ENCODE measurements at places on chromosomes 7 and 10.

- no peak for DNase-seq
Observed at GRCh38 chr7:104196161-104196560, 11.7 kb downstream of the ORC5 start.

GRCh38 chr10:108031505-108031904 is 867.0 kb upstream of the SORCS1 start:
- no peak for DNase-seq

- no peak for DNase-seq
Observed at GRCh38 chr7:133428876-133429275, 176.0 kb downstream of the EXOC4 start.

GRCh38 chr7:81534446-81534845 is 235.4 kb downstream of the HGF start:
- DNase-seq, result no peak

DNA sequence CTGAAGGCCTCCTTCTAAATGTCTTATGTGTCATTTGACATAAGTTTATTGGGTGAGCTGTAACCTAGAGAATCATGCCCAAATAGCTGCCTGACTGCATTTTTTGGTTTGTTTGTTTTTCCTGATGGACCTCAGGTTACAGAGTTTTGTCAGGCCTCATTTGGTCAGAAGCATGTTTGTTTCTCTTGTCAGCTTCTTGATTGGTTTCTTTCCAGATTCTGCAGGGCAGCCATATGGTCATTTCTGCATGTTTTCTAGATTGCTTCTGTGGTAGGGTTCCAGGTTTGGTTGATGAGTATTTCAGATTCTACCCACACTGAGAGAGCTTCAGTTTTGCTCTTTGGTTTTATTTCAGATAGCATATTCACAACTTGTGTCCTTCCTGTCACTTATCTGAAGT is 28.0 kb downstream of the GLCCI1 start:
- no peak for DNase-seq

GRCh38 chr10:94111367-94111766 is 117.6 kb downstream of the PLCE1 start:
- DNase-seq, result no peak

GRCh38 chr10:103775776-103776175 is 79.6 kb downstream of the SH3PXD2A start:
- DNase-seq, result no peak

DNA sequence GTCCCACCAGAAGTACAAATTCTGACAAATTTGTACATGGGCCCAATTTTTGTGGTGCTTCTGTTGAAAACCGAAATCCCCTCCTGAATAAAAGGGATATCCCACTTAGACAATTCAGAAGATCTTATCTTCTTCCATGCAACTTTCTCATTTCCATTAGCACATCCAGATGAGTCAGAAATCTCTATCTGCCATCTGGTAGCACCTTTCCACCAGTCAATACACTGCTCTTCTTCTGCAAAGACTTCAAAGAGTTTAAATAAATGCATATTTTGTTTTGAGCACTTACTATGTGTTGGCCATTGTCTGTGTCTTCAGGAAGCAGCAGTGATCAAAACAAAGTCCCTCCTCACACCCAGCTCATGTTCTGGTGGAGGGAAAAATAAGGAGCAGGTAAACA is 12.7 kb upstream of the KLF6 start:
- no peak for DNase-seq

GRCh38 chr7:2698581-2699288 is 10.7 kb downstream of the AMZ1 start:
- no peak for DNase-seq

GRCh38 chr7:133948588-133948987 is 178.6 kb upstream of the LRGUK start:
- DNase-seq, result no peak

GRCh38 chr10:78224602-78225001 is 190.9 kb downstream of the RPS24 start:
- DNase-seq, result no peak

DNA sequence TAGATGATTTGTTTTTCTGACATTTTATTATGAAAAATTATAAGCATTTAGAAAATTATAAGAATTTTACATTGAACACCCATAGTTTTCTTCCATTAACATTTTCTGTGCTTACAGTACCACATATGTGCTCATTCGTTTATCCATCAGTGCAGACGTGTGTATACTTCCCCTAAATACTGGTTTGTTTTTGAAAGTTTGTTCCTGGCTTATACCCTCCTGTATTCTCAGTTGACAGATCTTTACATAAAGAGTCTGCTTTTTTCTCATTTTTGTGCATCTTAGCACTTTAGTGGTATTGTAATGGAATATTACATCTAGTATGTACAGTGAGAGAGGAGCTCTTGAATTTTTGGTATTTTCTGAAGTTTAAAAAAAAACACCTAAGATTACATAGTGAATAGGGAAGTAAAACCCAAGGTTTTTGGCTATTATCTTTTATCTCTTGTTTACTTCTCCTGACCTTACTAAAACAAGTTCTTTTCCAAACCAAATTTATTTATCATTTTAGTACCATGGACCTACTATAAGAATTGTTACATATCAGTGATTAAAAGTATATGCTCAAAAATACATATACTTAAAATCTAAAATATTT is 8.1 kb downstream of the DLD start:
- no peak for DNase-seq

DNA sequence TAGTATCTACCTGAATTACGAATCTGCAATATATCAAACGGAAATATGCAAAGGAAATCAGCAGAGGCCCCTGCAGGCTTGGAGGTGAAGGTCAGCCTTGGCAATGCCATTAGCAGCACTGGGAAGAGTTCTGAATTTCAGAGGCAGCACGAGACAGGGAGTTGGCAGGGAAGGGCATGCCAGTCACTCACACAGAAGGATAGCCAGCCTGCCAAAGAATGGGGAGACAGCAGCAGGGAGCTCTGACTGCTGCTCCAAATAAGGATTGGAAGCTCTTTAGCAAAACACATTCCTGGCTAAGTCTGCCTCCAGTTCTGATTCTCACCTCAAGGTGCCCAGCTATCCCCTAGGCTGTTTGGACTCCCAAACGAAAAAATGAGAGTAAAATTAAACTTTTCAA is 188.0 kb downstream of the PDE1C start:
- peak; percentile 84 for DNase-seq

DNA sequence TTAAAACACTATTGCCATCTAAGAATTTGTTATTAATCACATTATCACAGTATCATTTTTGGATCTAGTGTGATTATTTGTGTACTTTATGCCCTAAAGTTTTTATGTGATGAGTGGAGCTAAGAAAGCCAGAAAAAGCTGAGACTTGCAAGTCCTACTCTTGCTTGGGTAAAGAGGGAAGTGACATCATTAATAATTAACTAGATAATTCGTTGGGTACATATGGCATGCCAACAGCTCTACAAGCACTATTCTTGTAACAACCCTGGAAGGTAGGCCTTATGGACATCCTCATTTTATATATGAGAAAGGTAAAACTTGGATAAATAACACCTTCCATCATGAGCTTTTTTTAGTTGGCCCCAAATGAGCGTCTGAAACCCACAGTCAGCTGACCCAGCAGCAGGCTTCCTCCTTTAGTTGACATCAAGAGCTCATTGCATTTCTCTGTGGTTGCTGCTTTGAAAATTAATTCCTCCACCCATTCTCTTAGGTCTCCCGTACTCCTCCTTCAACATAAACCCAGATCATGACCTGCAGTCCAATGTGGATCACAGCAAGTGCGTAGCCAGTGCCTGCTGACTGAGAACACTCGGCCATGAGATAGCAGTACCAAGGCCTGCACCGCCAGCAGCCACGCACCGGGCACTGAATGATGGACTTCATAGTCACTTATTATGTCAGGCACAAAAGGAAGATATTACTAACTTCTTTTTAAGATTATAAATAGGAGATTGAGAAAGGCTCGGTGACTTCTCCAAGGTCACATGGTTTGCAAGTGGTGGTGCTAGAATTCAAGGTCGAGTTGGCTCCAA is 292.0 kb upstream of the AOAH start:
- no peak for DNase-seq

DNA sequence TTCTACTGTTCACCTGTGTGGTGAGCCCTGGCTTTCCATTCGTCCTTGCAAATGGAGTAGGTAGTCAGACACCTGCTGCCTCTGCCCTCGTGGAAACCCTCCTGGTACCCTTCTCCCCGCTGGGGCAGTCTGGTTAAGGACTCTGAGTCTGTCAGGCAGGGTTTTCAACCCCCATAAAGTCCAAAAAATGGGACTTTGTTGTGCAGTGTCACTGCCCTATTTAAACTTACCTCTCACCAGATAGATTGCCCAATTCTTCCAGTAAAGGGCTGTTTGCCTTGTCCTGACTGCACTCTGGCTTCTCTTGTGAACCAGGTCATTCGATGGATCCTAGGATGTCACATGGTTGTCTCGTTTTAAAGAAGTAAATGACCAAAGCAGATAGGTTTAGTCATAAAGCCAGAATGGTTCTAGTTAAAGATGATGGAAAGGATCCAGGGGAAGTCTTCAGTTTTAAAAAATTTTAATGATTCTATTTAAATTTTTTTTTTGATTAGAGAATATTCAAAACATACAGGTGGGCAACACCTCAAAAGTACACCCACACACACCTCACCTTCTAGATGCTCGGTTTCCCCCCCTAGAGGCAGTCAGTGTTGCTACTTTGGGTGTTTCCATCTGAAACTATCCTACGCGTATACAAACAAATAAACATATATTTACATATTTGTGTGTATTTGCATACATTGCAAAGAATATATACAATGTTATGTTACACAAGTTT is 22.0 kb downstream of the TMEM176B start:
- no peak for DNase-seq

- DNase-seq, result no peak
Observed at GRCh38 chr7:53383131-53383530, 347.7 kb downstream of the POM121L12 start.

DNA sequence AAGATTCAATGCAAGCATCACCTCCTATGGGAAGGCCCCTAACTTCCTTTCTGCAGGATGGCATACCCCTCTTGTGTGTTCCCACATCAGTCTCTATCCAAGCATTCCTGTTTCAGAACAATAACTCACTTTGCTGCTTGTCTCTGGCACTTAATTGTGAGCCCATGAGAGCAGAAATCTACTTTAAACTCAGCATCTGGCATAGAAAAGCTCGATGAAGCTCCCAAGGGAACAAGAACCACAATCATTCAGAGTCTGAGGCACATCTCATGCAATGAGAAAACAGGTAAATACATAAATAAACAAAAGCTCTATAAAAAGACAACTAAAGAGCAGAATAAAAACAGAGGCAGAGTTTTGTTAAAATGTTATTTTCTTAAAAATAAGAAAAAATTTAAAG is 66.2 kb downstream of the VPS41 start:
- no peak for DNase-seq

DNA sequence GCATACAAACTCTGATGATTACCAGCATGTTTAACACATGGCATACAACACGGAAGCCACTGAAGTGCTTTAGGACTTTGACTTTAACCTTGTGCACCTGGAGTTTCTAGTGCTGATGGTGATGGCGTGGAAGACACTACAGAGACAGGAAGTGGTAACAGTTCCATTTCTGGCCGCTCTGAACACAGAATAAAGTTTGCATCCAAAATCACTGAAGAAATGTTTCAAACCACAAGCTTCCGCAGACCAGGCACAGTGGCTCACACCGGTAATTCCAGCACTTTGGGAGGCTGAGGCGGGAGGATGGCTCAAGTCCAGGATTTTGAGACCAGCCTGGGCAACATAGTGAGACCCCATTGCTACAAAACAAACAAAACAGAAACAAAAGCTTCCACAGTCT is 40.3 kb upstream of the TNPO3 start:
- DNase-seq, result no peak

- DNase-seq, result no peak
Observed at GRCh38 chr7:44761207-44762161, 12.8 kb downstream of the ZMIZ2 start.

GRCh38 chr7:139561-140243 is 52.7 kb upstream of the FAM20C start:
- DNase-seq, result no peak

GRCh38 chr10:31623466-31623865 is 304.4 kb downstream of the ZEB1 start:
- no peak for DNase-seq

DNA sequence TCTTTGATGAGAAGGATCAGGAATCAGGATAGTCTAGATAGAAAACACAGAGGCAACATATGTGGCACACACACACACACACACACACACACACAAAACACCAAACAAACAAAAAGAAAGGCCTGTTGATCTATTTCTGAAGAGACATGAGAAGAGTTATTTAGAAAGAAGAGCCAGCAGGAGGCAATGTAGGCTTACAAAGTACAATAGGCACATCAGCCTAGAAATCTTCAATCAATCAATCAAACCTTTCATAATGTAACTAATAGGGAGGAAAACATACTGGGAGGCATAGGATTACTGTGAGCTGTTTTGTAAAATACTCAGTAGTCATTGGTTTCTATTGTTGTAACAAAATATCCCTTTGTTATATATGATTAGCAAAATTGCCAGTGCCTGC is 47.3 kb upstream of the TES start:
- DNase-seq, result no peak

DNA sequence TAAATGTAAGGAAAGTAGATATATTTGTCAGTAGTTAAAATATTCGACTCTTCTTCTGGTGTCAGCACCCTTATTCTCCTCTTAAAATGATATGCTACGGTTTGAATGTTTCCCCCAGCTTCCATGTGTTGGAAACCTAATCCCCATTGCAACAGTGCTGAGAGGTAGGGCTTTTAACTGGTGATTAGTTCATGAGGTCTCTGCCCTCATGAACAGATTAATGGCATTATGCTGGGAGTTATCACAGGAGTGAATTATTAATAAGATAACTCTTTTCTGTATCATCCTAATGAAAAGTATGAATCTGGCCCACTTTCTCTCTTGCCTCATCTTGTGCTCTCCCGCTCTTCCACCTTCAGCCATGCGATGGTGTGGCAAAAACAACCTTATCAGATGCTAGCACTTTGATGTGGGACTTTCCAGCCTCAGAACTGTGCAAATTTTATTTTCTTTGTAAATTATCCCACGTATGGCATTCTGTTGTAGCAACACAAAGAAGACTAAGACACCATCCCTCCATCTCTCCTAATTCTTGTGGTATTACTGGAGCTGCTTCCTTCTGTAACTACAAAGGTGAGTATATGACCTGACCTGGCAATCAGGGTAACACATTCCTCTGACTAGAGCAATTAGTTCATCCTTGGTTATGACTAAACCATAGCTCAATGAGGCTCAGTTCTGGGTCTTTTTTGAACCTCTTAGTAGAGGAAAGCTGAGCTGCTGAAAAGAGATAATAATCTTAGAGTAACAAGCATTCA is 171.1 kb upstream of the TMEM196 start:
- no peak for DNase-seq

GRCh38 chr7:50610521-50611277 is 45.5 kb upstream of the DDC start:
- DNase-seq, result no peak

DNA sequence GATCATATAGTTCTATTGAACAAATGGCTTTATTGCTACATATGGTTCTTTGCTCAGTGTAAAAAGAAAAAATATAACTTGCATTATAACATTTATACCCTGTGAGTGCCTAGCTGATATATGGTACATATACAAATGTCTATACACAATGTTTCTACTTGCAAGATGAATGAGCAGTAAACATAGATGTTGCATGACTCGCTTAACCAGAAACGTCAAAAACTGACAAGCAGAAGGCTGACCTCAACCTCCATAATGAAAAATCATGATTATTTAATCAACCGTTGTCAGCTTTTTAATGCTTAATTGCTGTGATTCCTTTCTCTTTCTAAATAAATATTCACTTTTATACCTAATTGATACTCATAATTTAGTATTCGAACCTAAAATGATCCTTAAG is 183.3 kb downstream of the PTN start:
- no peak for DNase-seq
